Stomach (tissue), 19 donors: ENCODE measurements at places on chromosomes 2 and 18. TPM values are rescaled to one million over a fixed set of nuclear protein-coding genes. Genes with fewer than 3 reads are reported as not detected.

GRCh38 chr2:58834404-58834803 lies 593.3 kb upstream of the FANCL start:
- H3K4me3 ChIP-seq: no peak overlapping the region
- DNase-seq: peak; percentile 76
- H3K4me1 ChIP-seq: no peaks in the 10 kb centered on the region
- no peaks in the 10 kb centered on the region for H3K36me3 ChIP-seq
- no peak overlapping the region for H3K27ac ChIP-seq

DNA sequence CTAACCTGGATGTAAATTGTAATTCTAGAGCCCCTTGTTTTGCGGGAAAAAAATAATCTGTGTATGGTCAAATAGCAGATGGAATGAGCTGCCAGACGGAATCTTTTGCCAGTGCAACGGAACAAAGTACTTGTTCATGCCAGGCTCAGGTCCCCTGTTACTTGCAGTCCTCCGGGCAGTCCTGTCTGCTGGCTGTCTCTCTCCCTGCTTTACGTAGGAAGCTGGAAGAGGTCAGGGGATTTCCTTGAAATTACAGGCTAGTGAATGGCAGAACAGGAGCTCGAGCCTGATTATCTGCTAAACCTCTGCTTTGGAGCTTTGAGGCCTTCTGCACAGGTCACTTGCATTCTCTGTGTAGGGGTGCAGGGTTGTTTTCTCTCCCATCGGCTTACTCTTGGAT lies 54.8 kb downstream of the LRRFIP1 start:
- H3K4me3 ChIP-seq: no peak overlapping the region
- peaks cover 46% of the 10 kb centered on the region for H3K4me1 ChIP-seq
- no peak for DNase-seq
- no peak overlapping the region for H3K27ac ChIP-seq

DNA sequence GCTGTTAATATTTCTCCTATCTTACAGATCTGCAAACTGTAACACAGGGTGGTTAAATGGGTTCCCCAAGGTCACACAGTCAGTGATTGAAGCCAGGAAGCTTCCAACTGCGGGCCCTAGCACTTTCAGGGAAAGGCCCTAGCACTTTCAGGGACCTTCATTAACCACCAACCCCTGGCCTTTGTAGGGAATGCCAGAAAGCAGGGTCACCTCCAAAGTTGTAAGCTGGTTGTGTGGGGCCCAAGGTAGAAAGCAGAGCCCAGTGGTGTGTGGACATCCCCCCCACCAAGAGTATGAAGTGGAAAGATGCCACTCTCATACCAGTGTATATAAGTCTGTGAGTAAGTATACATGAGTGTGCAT lies 4.4 kb downstream of the DLX2 start:
- no peak overlapping the region for H3K4me3 ChIP-seq
- peaks cover 100% of the 10 kb centered on the region for H3K27me3 ChIP-seq
- DNase-seq: no peak
- peaks cover 76% of the 10 kb centered on the region for H3K4me1 ChIP-seq

The ZNF892 gene
- 6.1 TPM for total RNA-seq

DNA sequence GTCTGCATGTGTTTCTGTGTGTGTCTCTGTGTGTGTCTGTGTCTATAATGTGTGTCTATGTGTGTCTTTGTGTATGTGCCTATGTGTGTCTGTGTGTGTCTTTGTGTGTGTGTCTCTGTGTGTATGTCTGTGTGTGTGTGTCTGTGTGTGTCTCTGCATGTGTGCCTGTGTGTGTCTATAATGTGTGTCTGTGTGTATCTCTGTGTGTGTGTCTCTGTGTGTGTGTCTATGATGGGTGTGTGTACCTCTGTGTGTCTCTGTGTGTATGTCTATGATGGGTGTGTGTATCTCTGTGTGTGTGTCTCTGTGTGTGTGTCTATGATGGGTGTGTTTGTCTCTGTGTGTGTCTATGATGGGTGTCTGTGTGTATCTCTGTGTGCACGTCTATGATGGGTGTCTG lies 126.2 kb upstream of the GPC1 start:
- H3K36me3 ChIP-seq: no peaks in the 10 kb centered on the region
- no peaks in the 10 kb centered on the region for H3K4me1 ChIP-seq
- peaks cover 6% of the 10 kb centered on the region for H3K27me3 ChIP-seq

The TNS1 gene
- 145 TPM for total RNA-seq

- no peak overlapping the region for H3K4me3 ChIP-seq
- no peaks in the 10 kb centered on the region for H3K36me3 ChIP-seq
- peaks cover 21% of the 10 kb centered on the region for H3K4me1 ChIP-seq
Observed at GRCh38 chr18:10449396-10449795, 5.0 kb upstream of the APCDD1 start.

GRCh38 chr2:152405206-152406118 lies 70.5 kb downstream of the FMNL2 start:
- no peaks in the 10 kb centered on the region for H3K36me3 ChIP-seq
- H3K27ac ChIP-seq: peak overlapping the region; percentile 78
- DNase-seq: peak; percentile 71
- H3K4me3 ChIP-seq: no peak overlapping the region
- H3K27me3 ChIP-seq: no peaks in the 10 kb centered on the region

The CKAP2L gene
- 2.7 TPM for total RNA-seq

- no peaks in the 10 kb centered on the region for H3K4me1 ChIP-seq
- H3K4me3 ChIP-seq: no peak overlapping the region
- H3K36me3 ChIP-seq: no peaks in the 10 kb centered on the region
- no peak overlapping the region for H3K27ac ChIP-seq
- DNase-seq: no peak
Observed at GRCh38 chr2:15494877-15495276, 66.3 kb downstream of the NBAS start.

The GPC1 gene
- 117 TPM for total RNA-seq
